SHP77 (cell line): ENCODE measurements at places on chromosomes 2 and 18.
A peak's percentile ranks its signal among the peaks of the same experiment; 100 is the strongest.

DNA sequence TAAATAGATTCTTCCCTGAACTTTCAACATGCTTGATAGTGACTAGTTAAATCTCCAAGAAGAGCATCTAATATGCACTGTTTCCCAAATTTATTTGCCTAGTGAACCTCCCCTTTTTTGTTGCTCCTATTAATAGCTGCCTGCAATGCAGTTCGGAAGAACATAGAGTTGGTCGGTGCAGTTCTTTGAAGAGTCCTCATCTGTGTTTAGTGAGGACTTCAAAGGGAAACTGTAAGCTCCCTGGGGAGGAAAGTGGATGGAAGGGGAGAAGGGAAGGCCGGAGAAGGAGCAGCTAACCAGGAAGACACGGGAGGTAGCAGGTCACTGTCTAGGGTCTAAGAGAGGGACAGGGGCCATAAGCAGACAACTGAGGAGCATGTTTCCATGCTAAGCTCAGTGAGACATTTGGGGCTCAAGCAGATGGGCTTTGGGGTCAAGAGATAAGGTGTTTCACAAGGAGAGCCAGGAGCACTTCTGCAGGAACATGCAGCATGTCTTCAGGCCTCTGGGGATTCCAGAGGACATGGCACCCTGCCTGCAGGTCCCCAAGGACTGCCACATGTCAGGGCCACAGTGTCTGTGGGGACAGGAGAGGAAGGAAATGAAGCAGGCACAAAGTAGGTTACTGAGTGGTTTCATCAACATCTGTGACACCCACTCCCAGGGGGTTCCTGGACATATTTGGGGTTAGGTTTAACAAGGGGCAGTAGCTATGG is 48.7 kb upstream of the ANXA4 start:
- no peak for DNase-seq

GRCh38 chr2:228131833-228132232 is 49.7 kb downstream of the SPHKAP start:
- DNase-seq, result no peak

DNA sequence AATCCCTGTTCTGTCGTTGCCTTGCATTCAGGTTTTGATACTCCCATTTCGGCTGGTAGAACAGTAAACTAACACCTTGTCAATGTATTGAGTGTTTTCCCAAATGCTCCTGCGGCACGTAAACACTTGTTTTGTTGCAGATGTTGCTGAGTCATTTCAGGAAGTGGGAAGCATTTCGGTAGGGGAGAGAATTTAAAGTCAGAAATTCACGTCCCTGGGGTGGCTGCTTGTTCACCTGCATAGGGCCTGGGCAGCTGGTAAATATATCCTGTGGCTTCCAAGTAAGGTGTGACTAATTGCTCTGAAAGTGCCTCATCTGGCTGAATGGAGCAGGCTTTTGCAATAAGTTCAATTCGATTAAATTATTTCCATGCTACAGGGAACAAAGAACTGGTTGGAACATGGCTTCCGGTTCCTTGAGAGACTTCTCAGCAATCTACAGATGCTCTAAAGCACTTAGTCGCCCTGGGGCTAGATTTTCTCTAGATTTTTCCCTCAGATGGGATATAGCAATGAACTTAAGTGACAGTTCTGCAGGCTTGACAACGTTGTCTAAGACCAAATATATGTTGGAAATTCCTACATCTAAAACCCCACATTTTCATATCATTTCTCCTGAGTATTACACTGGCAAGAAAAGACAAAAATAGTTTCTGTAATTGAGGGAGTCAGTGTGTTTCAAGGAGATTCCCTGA is 5.2 kb downstream of the GALR1 start:
- DNase-seq, result no peak

GRCh38 chr2:240784629-240785423 is 35.2 kb downstream of the KIF1A start:
- no peak for DNase-seq

- DNase-seq, result no peak
Observed at GRCh38 chr2:45776160-45776955, 124.9 kb downstream of the PRKCE start.

DNA sequence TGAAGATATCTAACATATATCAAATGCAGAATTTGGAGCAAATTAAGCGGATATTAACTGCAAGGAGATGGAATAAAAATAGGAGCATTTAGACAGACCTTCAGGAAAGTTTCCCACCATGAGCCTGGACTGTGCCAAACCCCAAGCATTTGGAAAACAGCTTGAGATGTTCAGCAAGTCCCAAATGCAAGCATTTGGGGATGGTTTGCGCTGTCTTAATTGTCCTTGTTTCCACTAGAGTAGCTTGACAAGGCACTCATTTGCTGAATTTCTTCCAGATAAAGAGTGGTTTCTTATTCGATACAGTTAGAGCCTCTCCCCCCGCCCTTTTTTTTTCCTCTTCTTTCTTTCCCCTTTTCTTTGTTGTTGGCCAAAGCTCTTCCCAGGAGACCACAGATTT is 77.1 kb upstream of the CDC42EP3 start:
- no peak for DNase-seq

GRCh38 chr18:23779696-23780303 is 90.5 kb downstream of the LAMA3 start:
- DNase-seq, result no peak

GRCh38 chr2:54054271-54054670 is 61.1 kb upstream of the ACYP2 start:
- no peak for DNase-seq

GRCh38 chr2:85888684-85889626 is at the start of gene ST3GAL5:
Gene ST3GAL5 (minus strand): TSS chr2:85888990. CDS start chr2:85888905, 85 bp downstream.
- DNase-seq, result peak; percentile 77

DNA sequence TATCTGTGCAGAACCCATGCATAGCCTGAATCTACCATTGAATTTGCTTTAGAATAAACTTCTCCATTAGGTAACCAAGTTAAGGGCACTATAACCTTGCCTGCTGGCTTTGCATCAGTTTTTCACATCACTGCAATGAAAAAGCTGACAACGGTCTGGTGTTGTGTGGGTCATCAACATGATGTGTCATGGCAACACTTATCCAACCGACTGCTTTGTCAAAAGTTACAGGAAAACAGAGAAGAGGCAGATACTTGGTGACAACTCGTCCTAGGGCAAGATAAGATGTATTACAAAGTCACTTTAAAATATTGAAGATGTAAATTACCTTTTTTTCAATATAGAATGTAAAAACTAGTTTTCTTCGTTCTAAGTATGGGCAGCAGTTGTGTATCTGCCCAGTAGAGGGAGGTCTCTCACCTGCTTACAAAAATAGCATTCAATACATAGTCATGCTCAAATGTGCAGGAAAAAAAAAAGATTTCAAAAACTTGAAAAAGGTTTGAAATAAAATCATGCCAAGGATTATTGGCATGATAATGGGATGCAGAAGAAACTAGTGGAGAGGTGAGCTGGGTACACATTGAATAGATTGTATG is 96.3 kb downstream of the EVA1A start:
- DNase-seq, result peak; percentile 7

DNA sequence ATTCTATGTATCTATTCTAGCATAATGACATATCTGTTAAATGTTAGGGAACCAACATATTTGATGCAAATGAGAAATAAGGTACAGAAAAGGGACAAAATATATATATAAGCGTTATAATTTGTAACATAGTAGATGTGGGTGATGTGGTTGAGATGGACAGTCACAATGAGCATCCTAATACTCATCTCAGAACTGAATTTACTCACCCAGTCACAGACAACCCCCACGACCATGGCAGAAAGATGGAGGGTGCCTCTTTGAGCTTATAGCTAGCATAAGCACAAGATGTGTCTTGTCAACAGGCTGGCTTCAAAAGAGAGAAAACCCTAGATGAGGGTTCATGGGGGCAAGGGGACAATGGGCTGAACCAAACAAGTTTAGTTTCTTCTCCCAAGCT is 9.1 kb upstream of the DSG3 start:
- no peak for DNase-seq

DNA sequence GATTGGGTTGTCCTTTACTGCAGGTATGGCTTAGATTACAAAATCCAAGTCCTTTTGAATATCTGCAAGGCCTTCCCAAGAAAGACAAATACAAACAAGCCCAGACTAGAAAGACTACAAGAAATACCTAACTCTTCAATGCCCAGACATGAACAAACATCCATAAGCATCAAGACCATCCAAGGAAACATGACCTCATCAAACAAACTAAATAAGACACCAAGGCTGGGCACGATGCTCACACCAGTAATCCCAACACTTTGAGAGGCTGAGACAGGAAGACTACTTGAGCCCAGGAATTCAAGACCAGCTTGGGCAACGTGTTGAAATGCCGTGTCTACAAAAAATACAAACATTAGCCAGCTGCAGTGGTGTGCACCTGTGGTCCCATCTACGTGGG is 31.7 kb downstream of the MAP4K3 start:
- DNase-seq, result no peak
